ENCODE measurements at places on chromosomes 3 and 15. TPM values are rescaled to one million over a fixed set of nuclear protein-coding genes. Genes with fewer than 3 reads are reported as not detected.
A peak's percentile ranks its signal among the peaks of the same experiment; 100 is the strongest.

- no peak overlapping the region for H3K4me3 ChIP-seq
- H3K36me3 ChIP-seq: peaks cover 10% of the 10 kb centered on the region
- H3K27me3 ChIP-seq: peaks cover 18% of the 10 kb centered on the region
- no peak overlapping the region for H3K27ac ChIP-seq
Measured at GRCh38 chr15:55552926-55553325, 35.2 kb downstream of the PYGO1 start.

Gene ZNF80
- 0.67 TPM for total RNA-seq

DNA sequence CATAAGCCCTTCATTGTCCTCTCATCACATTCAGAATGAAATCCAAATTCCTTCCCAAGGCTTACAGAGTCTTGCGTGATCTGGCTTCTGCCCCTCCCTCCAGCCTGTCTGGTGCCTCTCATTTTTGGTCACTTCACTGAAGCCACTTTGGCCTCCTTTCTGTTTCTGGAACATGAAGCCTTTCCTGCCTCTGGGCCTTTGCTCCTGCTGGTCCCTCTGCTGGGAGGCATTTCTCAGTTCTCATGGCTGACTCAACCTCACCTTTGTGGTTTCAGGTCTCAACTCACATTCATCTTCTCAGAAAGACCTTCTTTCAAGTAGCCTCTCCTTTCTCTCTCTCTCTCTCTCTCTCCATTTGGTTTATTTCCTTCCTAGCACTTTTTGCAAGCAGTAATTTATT is 43.9 kb upstream of the BHLHE40 start:
- no peaks in the 10 kb centered on the region for H3K27me3 ChIP-seq
- no peaks in the 10 kb centered on the region for H3K36me3 ChIP-seq
- DNase-seq: peak; percentile 26
- no peak overlapping the region for H3K4me3 ChIP-seq
- peaks cover 15% of the 10 kb centered on the region for H3K4me1 ChIP-seq
- no peak overlapping the region for H3K27ac ChIP-seq

Gene DHX36
- total RNA-seq: 62.6 TPM

Gene CLRN1
- not detected for total RNA-seq

DNA sequence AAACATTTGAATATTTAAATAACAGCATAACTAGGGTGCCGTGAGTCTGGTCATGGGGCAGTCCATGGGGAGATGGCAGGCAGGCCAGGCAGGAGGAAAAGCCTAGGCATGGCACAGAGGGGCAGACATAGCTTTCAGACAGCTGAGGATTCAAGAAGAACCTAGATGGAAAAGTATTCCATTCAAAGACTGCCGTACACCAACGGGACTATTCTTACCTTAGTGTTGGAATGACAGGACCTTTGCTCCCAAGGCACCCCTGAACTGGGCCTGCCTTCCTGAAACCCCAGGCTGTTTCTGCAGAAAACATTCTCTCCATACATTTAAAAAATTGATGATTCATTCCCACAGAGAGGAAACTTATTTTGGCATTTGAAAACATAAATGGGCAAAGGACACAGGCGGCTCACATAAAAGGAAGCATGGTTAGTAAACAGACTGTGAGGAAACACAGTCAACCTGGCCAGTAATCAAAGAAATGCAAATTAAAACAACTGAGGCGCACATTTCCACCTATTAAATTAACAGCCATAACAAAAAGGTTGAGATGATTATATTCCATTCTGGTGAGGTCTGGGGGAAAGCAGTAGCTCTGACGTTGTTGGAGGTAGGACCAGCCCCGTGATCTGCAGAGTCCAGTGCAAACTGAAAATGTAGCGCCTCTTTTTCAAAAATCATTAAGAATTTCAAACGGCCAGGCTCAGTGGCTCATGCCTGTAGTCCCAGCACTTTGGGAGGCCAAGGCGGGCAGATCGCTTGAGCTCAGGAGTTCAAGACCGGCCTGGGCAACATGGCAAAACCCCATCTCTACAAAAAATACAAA is 71.3 kb upstream of the SMAD3 start:
- H3K4me3 ChIP-seq: no peak overlapping the region
- no peaks in the 10 kb centered on the region for H3K27me3 ChIP-seq
- H3K36me3 ChIP-seq: no peaks in the 10 kb centered on the region
- H3K4me1 ChIP-seq: no peaks in the 10 kb centered on the region
- no peak overlapping the region for H3K27ac ChIP-seq

- H3K4me1 ChIP-seq: peaks cover 27% of the 10 kb centered on the region
- H3K27ac ChIP-seq: no peak overlapping the region
- peaks cover 8% of the 10 kb centered on the region for H3K27me3 ChIP-seq
- DNase-seq: peak; percentile 77
- no peak overlapping the region for H3K4me3 ChIP-seq
Measured at GRCh38 chr15:69782809-69783208, 314.9 kb downstream of the TLE3 start.

Gene FOXL2
- not detected for total RNA-seq

GRCh38 chr3:42090973-42091731 is at the start of gene TRAK1:
TSS of gene TRAK1 (plus strand) at chr3:42091357. CDS start at chr3:42091470, 113 bp downstream.
- H3K36me3 ChIP-seq: peaks cover 31% of the 10 kb centered on the region
- H3K27me3 ChIP-seq: no peaks in the 10 kb centered on the region
- H3K27ac ChIP-seq: no peak within 1 kb of the TSS
- H3K4me3 ChIP-seq: no peak within 1 kb of the TSS
- peaks cover 51% of the 10 kb centered on the region for H3K4me1 ChIP-seq

Gene GPR62
- total RNA-seq: not detected

GRCh38 chr15:81723701-81724100 is 322.1 kb downstream of the MEX3B start:
- H3K36me3 ChIP-seq: no peaks in the 10 kb centered on the region
- H3K4me1 ChIP-seq: no peaks in the 10 kb centered on the region
- H3K27me3 ChIP-seq: peaks cover 6% of the 10 kb centered on the region
- no peak overlapping the region for H3K27ac ChIP-seq

GRCh38 chr15:37218351-37218916 is 118.1 kb upstream of the MEIS2 start:
- H3K4me1 ChIP-seq: no peaks in the 10 kb centered on the region
- H3K36me3 ChIP-seq: no peaks in the 10 kb centered on the region

GRCh38 chr15:40306371-40306770 is 1.4 kb downstream of the PLCB2 start:
- H3K27ac ChIP-seq: peak overlapping the region; percentile 96
- no peaks in the 10 kb centered on the region for H3K27me3 ChIP-seq
- H3K36me3 ChIP-seq: peaks cover 11% of the 10 kb centered on the region
- peaks cover 28% of the 10 kb centered on the region for H3K4me1 ChIP-seq
- no peak for DNase-seq
- peak overlapping the region; percentile 97 for H3K4me3 ChIP-seq

DNA sequence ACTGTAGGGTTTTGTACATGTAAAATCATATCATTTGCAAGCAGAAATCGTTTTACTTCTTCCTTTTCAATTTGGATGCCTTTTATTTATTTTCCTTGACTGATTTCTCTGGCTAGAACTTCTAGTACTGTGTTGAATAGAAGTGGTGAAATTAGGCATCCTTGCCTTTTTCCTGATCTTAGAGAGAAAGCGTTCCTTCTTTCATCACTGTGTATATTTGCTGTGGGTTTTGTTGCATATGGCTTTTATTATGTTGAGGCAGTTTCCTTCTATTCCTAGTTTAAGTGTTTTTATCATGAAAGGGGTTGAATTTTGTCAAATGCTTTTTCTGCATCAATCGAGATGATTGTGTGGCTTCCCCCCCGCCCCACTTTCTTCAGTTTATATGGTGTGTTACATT is 140.9 kb downstream of the ATG7 start:
- no peak overlapping the region for H3K4me3 ChIP-seq
- H3K36me3 ChIP-seq: peaks cover 31% of the 10 kb centered on the region
- H3K27me3 ChIP-seq: no peaks in the 10 kb centered on the region
- H3K4me1 ChIP-seq: no peaks in the 10 kb centered on the region
- DNase-seq: no peak
- H3K27ac ChIP-seq: no peak overlapping the region

Gene NR2E3
- total RNA-seq: not detected

Gene U2SURP
- total RNA-seq: 180 TPM

DNA sequence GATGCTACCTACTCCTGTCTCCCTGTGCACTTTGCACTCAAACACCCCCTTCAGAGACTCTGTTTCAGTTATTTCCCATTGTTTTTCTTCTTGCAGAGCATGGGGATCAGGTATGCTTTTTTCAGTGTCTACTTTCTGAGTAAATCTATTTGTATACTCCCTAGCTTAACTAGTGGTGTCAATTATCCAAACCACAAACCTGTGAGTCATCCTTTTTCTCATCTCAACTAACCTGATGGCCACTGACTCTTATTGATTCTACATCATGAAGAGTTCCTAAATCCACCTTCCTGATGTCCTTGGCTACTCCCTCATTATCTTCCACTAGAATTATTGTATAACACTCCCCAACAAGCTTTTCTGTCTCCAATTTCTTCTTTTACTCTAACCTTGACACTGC is 68.0 kb downstream of the DIPK2A start:
- DNase-seq: no peak
- no peak overlapping the region for H3K27ac ChIP-seq
- no peaks in the 10 kb centered on the region for H3K4me1 ChIP-seq
- H3K36me3 ChIP-seq: no peaks in the 10 kb centered on the region
- H3K4me3 ChIP-seq: no peak overlapping the region

- peaks cover 20% of the 10 kb centered on the region for H3K4me1 ChIP-seq
- no peak for DNase-seq
- H3K4me3 ChIP-seq: no peak overlapping the region
Measured at GRCh38 chr3:126050626-126051025, 33.3 kb downstream of the SLC41A3 start.

DNA sequence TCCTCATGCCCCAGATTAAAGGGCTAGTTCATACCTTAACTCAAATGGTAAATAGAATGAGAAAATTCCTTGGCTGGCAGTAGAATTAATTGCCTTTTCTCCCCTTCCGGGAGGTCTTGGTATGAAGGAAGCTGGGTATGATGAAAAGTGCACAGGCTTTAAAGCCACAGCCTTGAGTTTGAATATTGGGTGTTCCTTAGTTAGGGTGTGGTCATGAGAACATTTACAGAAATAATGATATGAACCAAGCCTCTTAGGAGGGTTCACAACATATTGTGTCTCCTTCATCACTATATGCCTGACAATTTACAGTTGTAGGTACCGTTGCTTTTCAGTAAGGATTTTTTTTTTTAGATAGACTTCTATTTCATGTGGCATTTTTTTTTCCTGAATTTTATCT is 48.1 kb downstream of the PYDC2 start:
- H3K27me3 ChIP-seq: no peaks in the 10 kb centered on the region
- DNase-seq: no peak
- no peak overlapping the region for H3K4me3 ChIP-seq
- no peaks in the 10 kb centered on the region for H3K4me1 ChIP-seq

Gene WDR93
- total RNA-seq: not detected

- H3K4me1 ChIP-seq: no peaks in the 10 kb centered on the region
- H3K27ac ChIP-seq: no peak overlapping the region
- H3K36me3 ChIP-seq: no peaks in the 10 kb centered on the region
- no peak overlapping the region for H3K4me3 ChIP-seq
- DNase-seq: no peak
Measured at GRCh38 chr3:2950159-2950558, 160.0 kb downstream of the IL5RA start.

Gene DNAH1
- 9.4 TPM for total RNA-seq

- DNase-seq: no peak
- peaks cover 8% of the 10 kb centered on the region for H3K36me3 ChIP-seq
- H3K27ac ChIP-seq: no peak overlapping the region
- H3K27me3 ChIP-seq: no peaks in the 10 kb centered on the region
- no peaks in the 10 kb centered on the region for H3K4me1 ChIP-seq
Measured at GRCh38 chr3:9817436-9817835, 7.4 kb downstream of the TTLL3 start.

- no peak overlapping the region for H3K27ac ChIP-seq
- H3K4me3 ChIP-seq: no peak overlapping the region
- no peaks in the 10 kb centered on the region for H3K36me3 ChIP-seq
- DNase-seq: no peak
Measured at GRCh38 chr15:64341961-64342360, 14.0 kb downstream of the CSNK1G1 start.

DNA sequence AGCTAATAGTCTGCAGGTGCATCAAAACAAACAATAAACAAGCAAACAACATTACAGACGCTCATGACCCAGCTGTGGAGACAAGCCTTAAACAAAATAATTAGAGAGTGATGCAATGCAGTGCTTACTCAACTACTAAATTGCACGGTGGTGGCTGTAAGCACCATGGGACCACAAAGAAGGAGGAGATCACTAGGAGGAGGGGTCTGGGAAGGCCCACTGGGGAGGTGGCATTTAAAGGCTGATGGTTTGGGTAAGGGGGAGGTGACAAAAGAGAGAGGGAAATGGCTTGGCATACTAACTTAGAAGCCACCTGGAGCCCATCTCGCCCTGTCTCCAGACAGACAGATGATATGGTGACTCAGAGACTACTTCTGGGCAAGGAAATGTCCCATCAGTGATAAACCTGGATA is 516.7 kb downstream of the FOXP1 start:
- H3K36me3 ChIP-seq: peaks cover 3% of the 10 kb centered on the region
- peak overlapping the region; percentile 84 for H3K4me3 ChIP-seq
- peak overlapping the region; percentile 97 for H3K27ac ChIP-seq
- peak; percentile 71 for DNase-seq
- no peaks in the 10 kb centered on the region for H3K27me3 ChIP-seq

DNA sequence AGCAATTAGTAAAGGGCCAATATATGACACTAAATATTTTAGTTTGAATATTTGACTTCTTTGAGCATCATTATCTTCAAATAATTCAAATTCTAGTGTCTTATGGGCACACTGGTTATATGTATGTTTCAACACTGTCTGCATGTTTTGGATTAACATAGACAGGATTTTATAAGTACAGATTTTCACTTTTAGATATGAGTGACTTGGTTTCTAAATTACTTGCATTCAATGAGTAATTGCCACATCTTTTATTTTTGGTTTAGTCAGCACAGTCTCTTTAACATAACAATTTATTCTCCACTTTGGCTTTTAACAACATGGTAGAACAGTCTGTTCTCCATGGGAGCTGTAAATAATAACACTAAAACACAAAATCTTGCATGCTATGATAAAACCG is 674.8 kb downstream of the TBL1XR1 start:
- no peaks in the 10 kb centered on the region for H3K4me1 ChIP-seq
- no peak for DNase-seq
- no peak overlapping the region for H3K27ac ChIP-seq
- no peaks in the 10 kb centered on the region for H3K36me3 ChIP-seq

DNA sequence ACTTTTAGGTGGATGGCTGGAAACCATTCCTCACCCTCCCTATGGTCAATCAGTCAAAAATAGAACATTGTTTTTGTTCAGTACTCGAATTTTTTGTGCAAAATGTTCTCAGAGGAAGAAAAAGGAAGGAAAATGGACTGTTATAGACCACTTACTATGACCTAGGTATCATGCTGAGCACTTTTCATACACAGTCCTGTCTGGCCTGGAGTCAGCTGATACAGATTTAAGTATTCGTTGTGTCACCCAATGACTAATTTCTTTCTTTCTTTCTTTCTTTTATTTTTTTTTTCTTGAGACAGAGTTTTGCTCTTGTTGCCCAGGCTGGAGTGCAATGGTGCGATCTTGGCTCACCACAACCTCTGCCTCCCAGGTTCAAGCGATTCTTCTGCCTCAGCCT is 29.1 kb upstream of the TNIK start:
- H3K36me3 ChIP-seq: no peaks in the 10 kb centered on the region
- no peaks in the 10 kb centered on the region for H3K27me3 ChIP-seq
- no peak overlapping the region for H3K4me3 ChIP-seq
- no peak overlapping the region for H3K27ac ChIP-seq
- DNase-seq: no peak

All from activated naive CD4-positive, alpha-beta T cell treated with anti-CD3 and anti-CD28 coated beads for 36 hours (primary cell).